Breast epithelium (tissue), 4 donors: ENCODE measurements at places on chromosomes 2 and 18. TPM values are rescaled to one million over a fixed set of nuclear protein-coding genes. Genes with fewer than 3 reads are reported as not detected.
A peak's percentile ranks its signal among the peaks of the same experiment; 100 is the strongest.

GRCh38 chr2:68756178-68756577 lies 21.6 kb downstream of the ARHGAP25 start:
- no peak overlapping the region for H3K4me3 ChIP-seq
- no peaks in the 10 kb centered on the region for H3K27me3 ChIP-seq
- H3K27ac ChIP-seq = no peak overlapping the region
- H3K36me3 ChIP-seq = no peaks in the 10 kb centered on the region

- peaks cover 2% of the 10 kb centered on the region for H3K4me1 ChIP-seq
- H3K36me3 ChIP-seq = no peaks in the 10 kb centered on the region
- H3K27me3 ChIP-seq = no peaks in the 10 kb centered on the region
- no peak for DNase-seq
Observed at GRCh38 chr2:28626891-28627421, 124.7 kb upstream of the PPP1CB start.

The TMEM169 gene
- total RNA-seq = 0.29 TPM

The MYOM1 gene
- 5.9 TPM for total RNA-seq

DNA sequence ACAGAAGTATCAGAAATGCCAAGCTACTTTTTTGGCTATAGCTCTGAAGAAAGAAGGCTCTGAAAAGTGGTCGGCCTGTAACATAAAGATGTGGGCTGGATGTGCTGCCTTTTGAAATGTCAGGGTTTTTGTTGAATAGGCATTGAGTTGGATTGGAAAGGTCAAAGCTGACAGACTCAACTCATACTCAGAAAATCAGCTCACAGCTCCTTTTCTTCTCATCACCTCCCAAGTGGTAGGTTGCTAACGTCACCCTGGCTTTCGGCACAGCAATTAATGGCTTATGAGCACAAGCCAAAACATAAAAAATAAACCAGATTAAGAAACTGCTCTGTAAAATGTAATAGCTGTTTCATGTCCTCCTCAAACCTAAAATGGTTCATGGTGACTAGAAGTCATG lies 68.3 kb downstream of the KCNF1 start:
- no peaks in the 10 kb centered on the region for H3K36me3 ChIP-seq
- no peaks in the 10 kb centered on the region for H3K27me3 ChIP-seq
- H3K4me1 ChIP-seq = no peaks in the 10 kb centered on the region

GRCh38 chr18:48637081-48637990 lies 98.5 kb downstream of the CTIF start:
- DNase-seq = no peak
- H3K36me3 ChIP-seq = no peaks in the 10 kb centered on the region
- no peak overlapping the region for H3K4me3 ChIP-seq
- no peaks in the 10 kb centered on the region for H3K4me1 ChIP-seq
- no peaks in the 10 kb centered on the region for H3K27me3 ChIP-seq
- no peak overlapping the region for H3K27ac ChIP-seq

The MROH2A gene
- not detected for total RNA-seq

The AMER3 gene
- total RNA-seq = not detected

GRCh38 chr18:70151614-70152013 lies 53.9 kb downstream of the RTTN start:
- H3K4me1 ChIP-seq = no peaks in the 10 kb centered on the region
- H3K27me3 ChIP-seq = no peaks in the 10 kb centered on the region
- DNase-seq = no peak
- H3K36me3 ChIP-seq = peaks cover 8% of the 10 kb centered on the region
- H3K27ac ChIP-seq = no peak overlapping the region
- no peak overlapping the region for H3K4me3 ChIP-seq

GRCh38 chr2:235320326-235320725 lies 173.5 kb upstream of the AGAP1 start:
- no peaks in the 10 kb centered on the region for H3K4me1 ChIP-seq
- H3K36me3 ChIP-seq = no peaks in the 10 kb centered on the region
- H3K27ac ChIP-seq = no peak overlapping the region

- no peaks in the 10 kb centered on the region for H3K4me1 ChIP-seq
- no peaks in the 10 kb centered on the region for H3K36me3 ChIP-seq
- no peaks in the 10 kb centered on the region for H3K27me3 ChIP-seq
- H3K4me3 ChIP-seq = no peak overlapping the region
- no peak overlapping the region for H3K27ac ChIP-seq
Observed at GRCh38 chr2:211816754-211817153, 721.8 kb downstream of the ERBB4 start.

DNA sequence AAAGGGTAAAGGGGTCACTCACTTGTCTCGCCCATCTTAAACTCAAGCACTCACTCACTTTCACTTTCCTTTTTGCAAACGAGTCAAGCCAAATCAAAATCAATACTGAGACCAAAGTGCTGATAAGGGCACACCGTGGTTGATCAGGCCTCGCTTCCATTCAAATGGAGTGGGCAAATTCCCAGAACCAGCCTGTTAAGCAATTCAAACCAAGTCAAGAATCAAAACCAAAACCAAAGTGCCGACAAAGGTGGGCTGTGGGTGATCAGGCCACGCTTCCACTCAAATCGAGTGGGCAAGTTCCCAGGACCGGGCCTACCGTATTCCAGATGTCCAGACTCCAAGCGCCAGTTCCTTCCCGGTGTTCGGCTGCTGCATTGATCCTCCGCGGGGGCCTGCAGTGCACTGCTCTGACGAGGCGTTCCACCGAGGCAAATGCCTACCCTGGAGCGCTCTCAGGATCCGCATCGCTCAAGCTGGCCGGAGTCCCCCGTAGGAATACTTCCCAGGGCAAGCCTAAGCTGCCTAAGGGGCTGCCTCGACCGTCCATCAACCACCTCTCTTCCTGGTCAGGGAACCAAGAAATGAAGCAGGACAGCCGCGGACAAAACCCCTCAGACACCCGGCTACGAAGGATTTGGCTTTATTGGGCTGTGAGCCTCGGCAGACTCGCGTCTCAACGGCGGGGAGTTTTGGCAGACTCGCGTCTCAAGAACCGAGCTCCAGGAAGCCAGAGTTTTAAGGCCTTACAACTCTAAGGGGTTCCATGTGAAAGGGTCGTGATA lies 89.9 kb upstream of the SLC1A4 start:
- no peak overlapping the region for H3K4me3 ChIP-seq
- H3K27ac ChIP-seq = no peak overlapping the region
- no peak for DNase-seq
- H3K27me3 ChIP-seq = no peaks in the 10 kb centered on the region
- H3K4me1 ChIP-seq = no peaks in the 10 kb centered on the region

GRCh38 chr2:64273524-64274398 lies 129.5 kb upstream of the PELI1 start:
- peak overlapping the region; percentile 93 for H3K27ac ChIP-seq
- peak; percentile 89 for DNase-seq
- H3K4me3 ChIP-seq = peak overlapping the region; percentile 7
- H3K36me3 ChIP-seq = no peaks in the 10 kb centered on the region
- no peaks in the 10 kb centered on the region for H3K27me3 ChIP-seq

- no peak overlapping the region for H3K4me3 ChIP-seq
- no peaks in the 10 kb centered on the region for H3K27me3 ChIP-seq
- no peaks in the 10 kb centered on the region for H3K4me1 ChIP-seq
- DNase-seq = no peak
- H3K36me3 ChIP-seq = no peaks in the 10 kb centered on the region
- no peak overlapping the region for H3K27ac ChIP-seq
Observed at GRCh38 chr2:174482854-174483253, 4.0 kb downstream of the GPR155 start.

DNA sequence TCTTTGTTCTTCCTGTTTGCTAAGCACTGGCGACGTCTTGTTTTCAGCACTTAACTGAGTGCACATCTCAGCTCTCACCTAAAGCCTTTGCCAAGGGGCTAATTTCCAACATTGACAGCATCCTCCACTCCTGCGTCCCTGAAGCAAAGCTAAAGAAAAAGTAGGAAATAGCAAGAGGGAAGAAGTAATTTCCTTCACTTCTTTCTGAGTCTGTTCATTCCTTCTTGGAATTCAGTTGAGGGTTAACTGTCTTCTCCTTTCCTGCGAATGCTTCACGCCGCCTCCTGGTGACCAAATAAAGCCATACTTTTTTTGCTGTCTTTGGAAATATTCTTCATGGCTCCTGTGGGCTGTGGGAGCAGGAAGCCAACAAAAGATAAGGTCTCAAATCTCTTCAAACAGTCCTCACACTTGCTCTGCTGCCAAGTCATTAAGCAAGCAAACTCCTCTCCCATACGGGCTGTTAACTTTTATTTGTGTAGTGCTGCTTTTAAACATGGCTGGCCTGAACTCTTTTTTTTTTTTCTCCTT lies 100.9 kb downstream of the DPP10 start:
- H3K36me3 ChIP-seq = no peaks in the 10 kb centered on the region
- peak overlapping the region; percentile 10 for H3K4me3 ChIP-seq
- H3K27ac ChIP-seq = peak overlapping the region; percentile 72
- no peaks in the 10 kb centered on the region for H3K4me1 ChIP-seq

- H3K27me3 ChIP-seq = no peaks in the 10 kb centered on the region
- no peak overlapping the region for H3K27ac ChIP-seq
- H3K4me3 ChIP-seq = no peak overlapping the region
- peak; percentile 46 for DNase-seq
- H3K4me1 ChIP-seq = no peaks in the 10 kb centered on the region
Observed at GRCh38 chr2:238105506-238106338, 5.6 kb downstream of the ESPNL start.

The EPHA4 gene
- total RNA-seq = 18.6 TPM

- H3K27ac ChIP-seq = no peak overlapping the region
- no peak overlapping the region for H3K4me3 ChIP-seq
- H3K4me1 ChIP-seq = no peaks in the 10 kb centered on the region
Observed at GRCh38 chr2:54630858-54631497, 92.5 kb upstream of the EML6 start.

DNA sequence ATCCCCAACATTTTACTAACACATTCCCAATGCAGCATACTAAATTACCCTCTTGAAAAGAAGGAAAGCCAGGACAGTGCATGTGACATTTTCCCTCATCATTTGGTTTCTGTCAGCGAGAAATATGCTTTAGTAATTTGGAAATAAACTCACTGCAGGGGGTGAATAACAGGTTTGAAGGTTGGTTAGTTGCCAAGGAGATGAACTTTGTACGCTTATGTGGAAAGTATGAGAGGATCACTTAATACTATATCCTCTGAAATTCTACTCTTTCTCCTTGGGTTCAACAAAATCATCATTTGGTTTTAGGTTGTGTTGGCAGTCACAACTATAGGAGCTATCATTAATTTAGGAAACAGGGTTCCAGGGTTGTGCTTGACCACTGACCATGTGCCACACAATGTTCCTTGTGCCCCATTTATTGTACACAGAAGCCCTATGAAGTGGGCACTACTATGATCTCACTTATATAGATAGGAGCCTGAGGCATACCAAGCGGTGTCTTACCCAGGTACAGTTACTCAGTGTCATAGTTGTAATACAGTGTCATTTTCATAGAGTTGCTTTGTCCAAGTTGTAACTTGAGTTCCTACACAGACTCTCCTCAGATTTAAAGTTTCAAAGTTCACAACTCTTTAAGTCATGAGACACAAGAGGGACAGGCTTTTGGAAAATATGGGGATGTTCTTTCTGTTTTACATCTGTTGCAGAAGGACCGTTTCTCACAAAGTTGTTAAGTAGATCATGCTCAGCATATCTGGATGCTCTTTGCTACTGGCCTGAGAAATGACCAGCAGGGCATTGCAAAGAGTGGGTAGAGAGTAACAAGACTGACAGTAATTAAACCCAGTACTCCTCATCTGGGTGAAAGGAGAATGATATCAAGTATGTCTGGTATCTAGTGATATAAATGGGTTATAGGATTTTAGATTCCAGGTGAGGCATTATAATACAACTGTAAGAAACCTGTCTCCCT lies 91.8 kb downstream of the MAP4K4 start:
- DNase-seq = no peak
- H3K27me3 ChIP-seq = no peaks in the 10 kb centered on the region
- H3K27ac ChIP-seq = no peak overlapping the region

DNA sequence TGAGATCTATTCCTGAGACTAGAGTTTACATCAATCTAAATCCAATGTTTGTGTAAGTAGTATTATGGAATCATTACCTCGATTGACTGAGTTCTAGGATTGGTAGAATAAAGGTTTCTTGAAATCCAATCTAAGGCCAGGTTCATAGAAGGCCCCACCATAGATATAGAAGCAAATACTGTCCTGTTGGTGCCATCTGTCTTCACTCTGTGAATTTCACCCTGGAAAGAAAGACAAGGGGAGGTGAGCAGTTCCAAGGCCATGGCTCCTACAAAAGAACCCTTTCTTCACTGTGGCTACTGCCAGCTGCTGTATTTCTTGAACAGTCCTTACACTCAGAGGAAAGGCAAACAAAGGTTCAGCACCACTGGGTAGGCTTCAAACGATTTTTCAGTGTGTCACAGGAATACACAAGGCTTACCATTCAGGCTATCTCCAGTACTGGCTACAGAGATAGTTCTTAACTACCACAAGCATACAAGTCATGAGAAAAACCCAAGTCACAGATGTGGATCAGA lies 137.0 kb downstream of the LRP2 start:
- no peak for DNase-seq
- no peak overlapping the region for H3K27ac ChIP-seq

- H3K4me1 ChIP-seq = no peaks in the 10 kb centered on the region
- H3K4me3 ChIP-seq = no peak overlapping the region
- DNase-seq = no peak
- no peak overlapping the region for H3K27ac ChIP-seq
- no peaks in the 10 kb centered on the region for H3K36me3 ChIP-seq
Observed at GRCh38 chr18:46262856-46263255, 158.7 kb downstream of the HAUS1 start.

DNA sequence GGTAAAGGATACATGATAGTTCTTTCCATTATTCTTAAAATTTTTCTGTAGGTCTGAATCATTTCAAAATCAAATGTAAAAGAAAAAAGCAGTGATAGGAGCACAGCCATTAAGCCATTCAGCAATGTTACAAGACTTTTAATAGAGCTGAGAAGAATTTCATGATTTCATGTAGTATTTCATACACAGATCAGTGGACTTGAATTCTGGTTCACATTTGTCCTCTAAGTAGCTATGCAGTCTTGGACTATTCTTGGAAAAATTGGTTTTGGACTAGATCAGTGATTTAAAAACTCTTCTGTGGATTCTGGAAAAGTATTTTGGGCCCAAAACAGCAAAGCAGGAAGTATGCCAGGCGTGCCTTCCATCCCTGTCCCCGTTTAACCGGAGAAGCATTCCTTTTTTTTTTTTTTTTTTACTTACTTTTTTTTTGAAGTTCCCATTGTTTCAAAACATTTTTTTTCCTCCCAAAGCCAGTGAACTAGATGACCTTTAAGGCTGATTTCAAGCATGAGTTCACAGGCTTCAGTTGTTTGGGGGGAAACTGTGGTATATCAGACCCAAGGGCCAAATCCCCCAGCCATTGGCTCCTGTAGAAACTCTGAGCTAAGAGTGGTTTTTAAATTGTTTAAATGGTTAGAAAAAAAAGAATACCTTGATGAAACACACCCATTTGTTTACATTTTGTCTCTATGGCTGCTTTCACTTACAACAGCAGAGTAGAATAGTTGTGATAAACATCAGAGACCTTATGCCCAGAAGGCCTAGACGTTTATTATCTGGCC lies 17.5 kb upstream of the POLI start:
- no peak for DNase-seq
- no peaks in the 10 kb centered on the region for H3K36me3 ChIP-seq
- peak overlapping the region; percentile 17 for H3K27ac ChIP-seq
- H3K27me3 ChIP-seq = no peaks in the 10 kb centered on the region

DNA sequence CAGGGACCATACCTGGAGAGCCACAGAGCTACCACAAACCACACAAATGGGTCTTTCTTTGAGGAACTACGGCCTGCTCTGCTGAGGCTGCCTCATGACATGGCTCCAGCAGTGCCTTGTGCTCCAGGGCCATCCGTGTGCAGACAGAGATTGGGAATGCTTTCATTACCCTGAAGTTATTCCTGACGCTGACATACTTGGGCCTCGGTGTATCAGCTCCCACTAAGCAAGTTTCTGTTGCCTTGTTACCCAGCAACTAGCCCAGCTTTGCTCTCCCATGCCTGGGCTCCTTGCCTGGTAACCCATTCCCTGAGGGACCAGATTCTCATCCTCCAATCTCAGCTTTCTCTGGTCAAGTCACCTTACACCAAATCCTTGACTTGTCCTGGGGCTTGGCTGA lies 80.3 kb upstream of the FZD7 start:
- no peaks in the 10 kb centered on the region for H3K36me3 ChIP-seq
- H3K4me1 ChIP-seq = no peaks in the 10 kb centered on the region
- H3K27ac ChIP-seq = peak overlapping the region; percentile 89
- no peaks in the 10 kb centered on the region for H3K27me3 ChIP-seq
- H3K4me3 ChIP-seq = no peak overlapping the region
